ENCODE measurements at places on chromosomes 7 and 10. TPM values are rescaled to one million over a fixed set of nuclear protein-coding genes. Genes with fewer than 3 reads are reported as not detected.

Gene ALOX5
- not detected for total RNA-seq

Gene ZNF488
- not detected for total RNA-seq

Gene MMP21
- total RNA-seq = under 0.01 TPM

Gene EBF3
- 3.7 TPM for total RNA-seq

Gene ITGB1
- 3,156 TPM for total RNA-seq

Gene ATP6V0A4
- total RNA-seq = 0.09 TPM

Gene IRF5
- not detected for total RNA-seq

Gene ACHE
- total RNA-seq = not detected

Gene VPS37D
- 5.7 TPM for total RNA-seq

Gene GBX1
- total RNA-seq = not detected

Gene LOXL4
- 32.9 TPM for total RNA-seq

Gene PDE6C
- total RNA-seq = not detected

Gene ZNF736
- total RNA-seq = 5.5 TPM

Gene ST7
- total RNA-seq = 15.9 TPM

All from smooth muscle cell of bladder (primary cell).